NCI-H1092 (cell line): ENCODE measurements at places on chromosomes 6 and 20.

GRCh38 chr6:19417713-19418112, 419.5 kb upstream of the ID4 start:
- no peak for DNase-seq

- DNase-seq: no peak
Measured at GRCh38 chr6:160420969-160421556, 72.9 kb downstream of the SLC22A3 start.

DNA sequence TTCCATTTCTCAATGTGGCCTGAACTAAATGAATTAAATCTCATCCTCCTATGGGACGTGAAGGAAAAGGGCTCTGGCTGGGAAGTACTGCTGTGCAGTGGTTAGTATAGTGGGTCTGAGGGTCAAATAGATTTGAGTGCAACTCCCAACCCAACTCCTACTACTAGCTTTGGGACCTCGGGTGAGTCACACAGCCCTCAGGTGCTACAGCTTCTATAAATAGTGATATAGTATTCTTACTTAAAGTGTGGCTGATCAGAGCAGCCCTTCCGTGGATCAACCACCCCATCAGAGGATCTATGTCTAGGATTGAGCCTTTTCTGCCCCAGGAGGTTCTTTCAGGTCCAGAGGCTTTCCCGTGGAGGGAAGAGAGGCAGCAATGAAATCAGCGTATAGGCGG, 904 bp upstream of the UST start:
- DNase-seq: no peak

DNA sequence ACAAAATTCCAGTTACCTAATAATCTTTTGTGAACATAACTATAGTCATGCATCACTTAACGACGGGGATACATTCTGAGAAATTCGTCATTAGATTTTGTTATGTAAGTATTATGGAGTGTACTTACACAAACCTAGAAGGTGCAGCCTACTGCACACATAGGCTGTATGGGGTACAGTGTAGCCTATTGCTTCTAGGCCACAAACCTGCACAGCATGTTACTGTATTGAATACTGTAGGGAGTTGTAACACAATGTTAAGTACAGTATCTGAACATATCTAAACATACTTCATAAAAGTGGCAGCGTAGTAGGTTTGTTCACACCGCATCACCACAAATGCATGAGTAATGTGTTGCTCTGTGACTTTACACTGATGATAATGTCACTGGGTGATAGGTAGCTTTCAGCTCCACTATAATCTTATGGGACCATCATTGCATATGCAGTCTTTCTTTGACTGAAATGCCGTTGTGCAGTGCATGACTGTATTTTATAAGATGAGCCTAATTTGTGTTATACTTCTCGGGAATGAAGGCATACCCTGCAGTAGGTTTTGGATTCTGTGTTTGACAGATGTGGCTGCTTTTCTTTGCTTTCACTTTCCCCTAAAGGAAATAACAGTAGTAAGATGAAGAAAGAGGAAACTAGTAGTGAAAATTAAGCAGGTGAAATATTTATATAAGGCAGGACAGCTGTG, 365.6 kb downstream of the FARS2 start:
- DNase-seq: no peak

GRCh38 chr6:102736941-102737368, 1343.4 kb downstream of the GRIK2 start:
- DNase-seq: no peak

DNA sequence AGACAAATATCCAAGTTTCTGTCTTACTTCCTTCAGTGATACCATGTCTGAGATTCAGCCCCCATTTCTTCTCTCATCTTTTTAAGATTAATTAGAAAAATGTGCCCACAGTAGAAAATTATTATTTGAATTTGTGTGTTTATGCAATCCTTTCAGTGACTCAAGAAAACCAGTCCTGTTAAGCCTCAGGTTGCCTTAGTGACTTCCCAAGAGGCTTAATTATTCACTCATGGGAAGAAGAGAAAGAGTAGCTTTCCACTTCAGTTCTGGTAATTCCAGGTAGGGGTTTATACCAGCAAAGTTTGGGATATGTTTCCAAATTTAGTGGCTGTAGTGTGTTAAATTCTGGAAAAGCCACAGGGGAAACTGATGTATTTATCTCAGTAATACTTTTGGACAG, 149.1 kb downstream of the RIMS1 start:
- no peak for DNase-seq

- no peak for DNase-seq
Measured at GRCh38 chr6:21522143-21522747, 71.3 kb upstream of the SOX4 start.

DNA sequence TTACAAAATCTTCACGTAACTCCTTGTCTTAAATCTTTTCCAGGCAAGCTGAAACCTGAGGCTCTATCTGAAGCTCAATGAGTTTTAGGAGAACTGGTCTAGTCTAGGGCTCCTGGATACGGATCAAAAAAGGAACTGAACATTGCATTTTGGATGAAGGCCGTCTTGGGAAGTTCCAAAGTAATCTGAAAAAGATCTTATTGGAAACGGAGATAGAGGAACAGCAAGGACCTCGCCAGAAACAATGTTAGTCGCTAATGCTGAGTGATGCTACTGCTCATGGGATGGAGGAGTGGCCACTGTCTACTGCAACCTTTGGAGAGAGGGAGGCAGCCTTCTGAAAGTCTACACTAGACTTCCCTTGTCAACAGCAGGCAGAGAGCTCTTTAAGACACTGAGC, 91.4 kb upstream of the ATXN1 start:
- no peak for DNase-seq

DNA sequence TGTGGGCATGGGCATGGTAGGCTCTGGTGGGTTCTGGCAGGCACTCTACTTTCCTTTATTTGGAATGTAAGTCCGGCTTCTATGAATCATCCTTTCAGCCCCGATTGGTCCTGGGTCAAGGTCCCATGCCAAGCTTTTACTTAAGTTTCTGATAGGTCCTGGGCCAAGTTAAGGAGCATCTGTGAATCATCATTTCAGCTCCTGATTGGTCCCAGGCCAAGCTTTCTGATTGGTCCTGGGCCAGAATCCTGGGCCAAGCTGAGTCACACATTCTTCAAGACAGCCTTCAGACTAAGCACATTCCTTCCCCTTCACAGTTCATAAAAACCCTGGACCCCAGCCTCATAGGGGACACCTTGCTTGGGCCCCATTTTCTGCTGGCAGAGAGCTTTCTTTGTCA, 231.0 kb upstream of the EYS start:
- no peak for DNase-seq

DNA sequence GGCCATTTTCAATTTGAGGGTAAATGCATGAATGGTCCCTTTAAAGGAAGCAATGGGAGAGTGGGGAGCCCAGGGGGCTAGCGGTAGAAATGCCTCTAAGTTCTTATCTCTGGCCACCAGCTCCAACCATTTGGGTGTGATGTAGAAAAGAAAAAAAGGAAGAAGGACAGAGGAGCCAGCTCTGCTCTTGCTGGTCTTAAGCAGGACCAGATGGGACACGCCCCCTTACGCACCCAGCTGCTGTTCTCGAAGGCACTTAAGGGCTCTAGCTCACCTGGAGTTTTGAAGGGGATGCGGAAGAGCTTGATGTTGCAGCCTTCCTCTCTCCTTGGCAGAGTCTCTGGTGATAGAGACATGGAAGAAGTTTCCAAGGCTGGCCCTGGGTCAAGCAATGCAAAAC, 59.5 kb upstream of the RNF144B start:
- DNase-seq: no peak

GRCh38 chr6:30743099-30744053, 889 bp upstream of the FLOT1 start:
- DNase-seq: no peak

DNA sequence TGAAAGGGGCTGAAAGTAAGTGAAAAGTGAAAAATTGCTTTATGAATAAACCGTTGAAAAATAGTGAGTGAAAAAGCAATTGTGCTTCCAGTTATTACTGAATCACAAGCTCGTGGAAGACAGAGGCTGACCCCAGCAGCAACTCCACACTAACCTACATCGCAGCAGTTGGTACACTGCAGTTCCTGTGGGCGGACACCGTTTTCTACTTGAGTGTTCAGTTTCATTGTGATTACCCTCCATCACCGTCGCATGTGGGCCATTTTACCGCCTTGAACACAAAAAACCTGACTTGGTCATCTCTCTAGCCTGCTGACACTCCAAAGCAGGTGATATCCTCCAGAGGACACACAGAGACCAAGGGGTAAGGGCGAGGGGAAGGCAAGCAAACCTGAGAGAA, 28.4 kb downstream of the PRDM1 start:
- no peak for DNase-seq

GRCh38 chr6:47440719-47441118, 36.9 kb upstream of the CD2AP start:
- no peak for DNase-seq

- no peak for DNase-seq
Measured at GRCh38 chr6:49110916-49111315, 352.1 kb downstream of the MMUT start.

GRCh38 chr6:130680116-130680515, 147.1 kb upstream of the SMLR1 start:
- no peak for DNase-seq

GRCh38 chr6:144654506-144654905, 369.4 kb downstream of the UTRN start:
- DNase-seq: no peak

GRCh38 chr6:35086282-35086632, 54.9 kb downstream of the TCP11 start:
- no peak for DNase-seq

DNA sequence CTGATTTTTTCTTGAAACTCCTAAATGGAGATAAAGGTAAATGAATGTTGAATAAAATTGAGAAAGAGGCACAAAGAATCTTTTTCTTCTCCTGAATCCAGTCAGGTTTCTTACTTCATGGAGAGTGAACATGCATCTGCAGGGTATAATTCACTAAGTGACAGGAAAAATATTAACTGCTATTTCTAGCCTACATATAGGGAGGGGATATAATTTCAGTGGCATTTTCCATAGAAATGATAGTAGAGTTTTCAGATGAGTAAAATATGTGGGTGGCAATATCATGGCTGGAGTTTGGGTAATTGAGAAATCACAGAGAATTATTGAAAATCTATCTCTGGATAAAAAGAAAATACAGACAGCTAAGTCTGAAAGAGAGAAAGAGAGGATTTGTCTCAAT, 1227.0 kb upstream of the GJE1 start:
- no peak for DNase-seq

GRCh38 chr6:49370518-49370917, 92.5 kb downstream of the MMUT start:
- no peak for DNase-seq

DNA sequence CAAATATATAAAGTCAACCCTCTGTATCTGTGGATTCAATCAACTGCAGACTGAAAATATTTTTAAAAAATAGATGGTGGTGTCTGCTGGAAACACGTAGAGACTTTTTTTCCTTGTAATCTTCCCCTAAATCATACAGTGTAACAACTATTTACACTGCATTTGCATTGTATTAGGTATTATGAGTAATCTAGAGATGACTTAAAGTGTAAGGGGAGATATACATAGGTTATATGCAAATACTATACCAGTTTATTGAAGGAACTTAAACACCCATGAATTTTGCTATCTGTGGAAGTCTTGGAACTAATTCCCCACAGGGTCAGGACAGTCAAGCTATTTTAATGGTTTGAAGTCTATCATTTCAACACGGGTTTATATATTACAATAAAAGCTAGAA, 10.2 kb downstream of the HDAC2 start:
- no peak for DNase-seq

DNA sequence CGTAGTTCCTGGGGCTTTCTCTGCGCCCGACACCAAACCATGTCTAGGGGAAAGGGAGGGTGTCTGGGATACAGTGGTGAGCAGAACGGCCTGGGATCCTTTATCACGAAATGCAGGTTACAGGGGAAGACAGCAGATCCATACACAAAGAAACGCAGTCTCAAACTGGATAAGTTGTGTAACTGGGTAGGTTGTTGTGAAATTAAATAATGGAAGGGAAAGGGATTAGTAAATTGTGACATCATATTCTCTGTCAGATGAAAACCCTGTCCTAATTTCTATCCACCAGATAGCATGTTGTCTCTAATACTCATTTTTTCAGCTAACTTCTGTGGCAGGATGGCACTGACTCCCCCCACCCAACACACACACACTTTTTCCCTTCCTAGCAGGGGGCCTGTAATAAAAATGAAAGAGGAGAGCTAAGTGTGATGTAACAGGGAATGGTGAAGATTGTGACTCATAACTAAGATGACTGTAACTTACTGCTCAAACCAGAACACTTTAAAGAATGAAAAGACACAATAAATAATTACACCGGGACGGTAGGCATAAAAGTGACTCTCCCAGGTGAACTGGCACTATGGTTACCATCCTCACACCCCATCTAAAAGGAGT, 769 bp upstream of the TRPC4AP start:
- no peak for DNase-seq

GRCh38 chr6:12371641-12372146, 81.5 kb downstream of the EDN1 start:
- no peak for DNase-seq

DNA sequence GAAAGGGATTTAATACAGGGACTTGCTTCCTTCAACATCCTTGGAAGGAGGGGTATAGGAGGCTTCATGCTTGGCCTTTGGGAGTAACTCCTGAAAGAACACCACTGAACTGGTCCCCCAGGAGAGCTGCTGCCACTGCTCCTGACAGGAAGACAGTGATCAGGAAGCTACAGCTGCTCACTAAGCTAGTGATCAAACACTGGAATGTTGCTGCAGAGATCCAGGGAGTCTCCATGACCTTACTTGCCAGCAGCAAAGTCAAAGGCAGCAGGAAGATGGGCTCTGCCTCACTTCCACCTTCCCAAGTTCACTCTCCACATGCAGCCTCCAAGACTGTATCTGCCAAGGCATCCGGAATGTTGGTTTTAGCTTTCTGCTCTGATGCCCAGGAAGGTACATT, 31.8 kb downstream of the PIM1 start:
- DNase-seq: no peak

- no peak for DNase-seq
Measured at GRCh38 chr6:42313038-42313437, 95.4 kb upstream of the MRPS10 start.

GRCh38 chr20:44615169-44615791, 32.9 kb downstream of the PKIG start:
- DNase-seq: no peak

DNA sequence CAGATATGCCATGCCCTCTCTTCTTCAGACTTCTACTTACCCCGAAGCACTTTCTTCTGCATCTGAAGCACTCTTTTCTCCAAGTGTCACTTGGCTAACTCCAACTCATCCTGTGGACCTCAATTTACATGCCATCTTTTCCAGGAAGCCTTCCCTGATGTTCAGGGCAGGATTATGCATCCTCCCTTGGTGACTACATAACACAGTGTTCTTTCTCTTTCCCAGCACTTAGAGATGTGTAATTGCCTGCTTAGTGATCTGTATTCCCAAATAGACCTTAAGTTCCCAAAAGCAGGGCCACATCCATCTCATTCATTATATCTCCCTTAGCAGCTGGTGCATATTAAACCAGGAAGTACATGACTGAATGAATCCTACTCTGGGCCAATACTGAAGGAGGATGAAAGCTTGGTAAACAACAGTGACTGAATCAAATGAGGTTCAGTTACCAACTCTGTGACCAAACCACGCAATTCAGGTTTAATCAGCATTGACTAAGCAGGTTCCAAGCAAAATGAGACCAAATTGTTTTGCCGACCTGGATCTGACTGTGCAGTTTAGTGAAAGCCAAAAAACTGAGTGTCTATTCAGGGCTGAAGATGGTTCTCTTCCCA, 121.4 kb upstream of the TCF21 start:
- no peak for DNase-seq

GRCh38 chr6:40524797-40525585, 62.2 kb downstream of the LRFN2 start:
- no peak for DNase-seq

GRCh38 chr6:39577446-39578165, 147.6 kb downstream of the KIF6 start:
- no peak for DNase-seq

- DNase-seq: no peak
Measured at GRCh38 chr6:104087765-104088164, 772.0 kb downstream of the HACE1 start.
